ENCODE measurements at places on chromosomes 4 and X.

DNA sequence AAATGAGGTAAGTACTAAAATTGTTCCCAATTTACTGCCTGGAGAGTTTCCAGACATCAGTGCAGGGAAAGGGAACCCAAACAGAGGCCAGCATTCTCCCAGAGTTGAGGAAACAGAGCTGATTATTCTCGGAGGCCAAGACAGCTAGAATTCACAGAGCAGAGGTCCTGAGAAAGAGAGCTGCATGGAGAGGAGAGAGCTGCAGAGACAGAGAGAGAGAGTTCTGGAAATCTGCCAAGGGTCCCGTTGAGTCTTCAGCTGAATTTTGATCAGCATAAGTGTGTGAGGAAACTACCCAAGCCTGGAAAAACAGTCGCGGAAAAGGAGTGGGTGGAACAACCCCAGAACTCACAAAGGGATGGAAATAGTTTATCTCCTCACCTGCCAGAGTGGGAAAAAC, 43.8 kb upstream of the GPR173 start:
- no peak for DNase-seq

DNA sequence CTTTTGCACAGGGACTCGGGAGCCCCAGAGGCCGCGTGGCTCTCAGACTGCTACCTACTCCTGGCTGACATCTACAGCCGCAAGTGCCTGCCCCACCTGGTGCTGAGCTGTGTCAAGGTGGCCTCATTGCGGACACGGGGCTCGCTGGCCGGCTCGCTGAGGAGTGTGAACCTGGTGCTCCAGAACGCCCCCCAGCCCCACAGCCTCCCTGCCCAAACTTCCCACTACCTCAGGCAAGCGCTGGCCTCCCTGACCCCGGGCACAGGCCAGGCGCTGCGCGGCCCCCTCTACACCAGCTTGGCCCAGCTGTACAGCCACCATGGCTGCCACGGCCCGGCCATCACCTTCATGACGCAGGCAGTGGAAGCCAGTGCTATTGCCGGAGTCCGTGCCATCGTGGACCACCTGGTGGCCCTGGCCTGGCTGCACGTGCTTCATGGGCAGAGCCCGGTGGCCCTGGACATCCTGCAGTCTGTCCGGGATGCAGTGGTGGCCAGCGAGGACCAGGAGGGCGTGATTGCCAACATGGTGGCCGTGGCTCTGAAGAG, 28.8 kb downstream of the SH3TC1 start:
- no peak for DNase-seq

DNA sequence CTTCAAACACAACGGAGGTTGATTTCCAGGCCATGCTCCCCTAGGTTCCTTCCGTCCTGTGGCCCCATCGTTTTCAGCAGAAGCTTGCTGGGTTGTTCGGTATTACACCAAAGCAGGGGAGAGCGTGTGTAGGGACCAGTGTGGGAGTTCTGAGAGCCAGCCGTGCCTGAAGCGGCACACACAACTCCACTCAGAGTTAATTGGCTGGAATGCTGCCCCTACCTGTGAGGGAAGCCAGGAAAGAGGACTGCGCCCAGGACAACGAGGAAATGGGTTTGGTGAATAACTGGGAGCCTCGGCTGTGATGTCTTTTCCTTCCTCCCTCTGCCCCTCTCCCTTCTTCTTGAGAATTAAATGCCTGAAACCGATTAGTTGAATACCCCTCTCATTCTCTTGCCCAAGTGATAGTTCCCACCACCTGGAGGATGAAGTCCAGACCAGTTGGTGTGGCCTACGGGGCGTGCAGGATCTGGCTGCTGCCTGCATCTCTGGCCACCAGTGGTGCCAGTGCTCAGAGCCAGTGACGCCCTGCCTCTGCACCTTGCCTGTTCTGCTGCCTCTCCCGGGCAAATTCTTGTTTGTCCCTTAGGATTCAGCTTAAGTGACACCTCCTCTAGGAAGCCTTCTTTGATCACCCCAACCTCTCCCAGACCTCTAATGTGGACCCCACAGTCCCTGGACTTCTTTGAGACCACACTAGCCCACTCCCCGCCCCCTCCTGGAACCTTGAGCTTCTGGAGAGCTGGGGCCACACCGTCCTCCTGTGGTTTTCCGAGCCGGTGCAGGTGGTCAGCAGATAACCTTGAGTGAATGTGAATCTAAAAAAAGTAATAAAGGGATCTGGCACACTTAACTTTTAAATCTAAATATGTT, 33.6 kb downstream of the TBC1D14 start:
- no peak for DNase-seq

DNA sequence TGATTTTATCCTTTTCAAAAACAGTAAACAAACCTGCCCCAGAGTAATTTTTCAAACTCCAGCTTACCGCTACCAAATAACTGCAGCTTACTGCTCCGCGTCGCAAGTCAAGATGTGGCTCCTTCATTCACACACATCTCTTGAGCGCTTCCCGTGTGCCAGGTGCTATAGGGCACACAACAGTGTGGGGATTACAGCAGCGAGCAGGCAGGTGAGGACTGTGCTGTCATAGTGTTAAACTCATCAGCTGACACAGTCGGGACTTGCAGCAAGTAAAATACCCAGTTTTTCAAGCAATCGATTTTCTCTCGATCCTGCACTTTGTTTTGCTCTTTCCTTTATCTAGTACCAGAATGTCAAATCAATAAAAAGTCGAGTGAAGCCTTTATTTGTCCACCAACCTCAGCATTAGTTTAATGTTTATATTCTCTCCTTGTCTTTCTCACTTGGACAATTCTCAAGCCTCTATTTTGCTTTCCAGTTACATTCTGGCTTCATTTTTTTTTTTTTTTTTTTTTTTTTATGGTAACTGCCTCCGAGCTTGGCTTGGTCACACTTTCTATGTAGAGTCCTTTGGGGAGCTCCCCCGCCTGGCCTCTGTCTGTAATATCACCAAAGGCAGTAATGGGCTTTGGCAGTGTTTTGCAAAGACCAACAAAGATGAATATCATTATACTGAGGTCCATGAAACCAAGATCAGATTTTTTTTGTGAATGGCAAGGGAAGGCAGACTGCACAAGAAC, 8.3 kb upstream of the ASB5 start:
- no peak for DNase-seq

- DNase-seq, result no peak
Measured at GRCh38 chr4:4402966-4403365, 16.1 kb downstream of the NSG1 start.

DNA sequence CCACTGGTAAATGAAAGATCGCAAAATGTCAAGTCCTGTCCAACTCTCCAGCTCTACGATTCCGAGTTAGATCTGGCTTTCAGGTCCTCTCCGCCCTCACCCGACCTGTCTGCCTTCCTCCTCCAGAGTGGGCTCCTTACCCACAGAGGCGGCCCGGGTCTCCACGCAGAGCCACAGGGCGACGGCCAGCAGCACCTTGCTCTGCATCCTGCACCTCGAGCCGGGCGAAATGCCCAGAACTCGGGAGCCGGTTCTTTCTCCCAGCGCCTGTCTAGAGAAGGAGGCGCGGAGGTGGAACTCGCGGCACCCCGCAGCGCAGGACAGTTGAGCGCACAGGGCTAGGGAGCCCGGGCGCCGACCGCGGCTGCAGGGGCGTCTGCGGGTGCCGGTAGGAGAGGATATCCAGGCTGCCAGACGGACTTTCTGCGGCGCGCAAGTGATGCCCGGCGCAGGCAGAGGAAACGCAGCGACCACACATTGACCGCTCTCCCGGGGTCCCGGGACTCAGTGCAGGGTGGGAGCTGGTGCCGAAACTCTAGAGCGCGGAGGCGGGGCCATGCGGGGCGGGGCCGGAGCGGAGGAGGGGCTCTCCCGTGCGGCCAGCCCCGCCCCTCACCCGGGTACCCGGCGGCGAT, at the start of gene KDR:
KDR (minus strand) TSS at position 509 of the 635 bp plus-strand sequence; CDS start at position 207, 302 bp downstream.
- no peak for DNase-seq

DNA sequence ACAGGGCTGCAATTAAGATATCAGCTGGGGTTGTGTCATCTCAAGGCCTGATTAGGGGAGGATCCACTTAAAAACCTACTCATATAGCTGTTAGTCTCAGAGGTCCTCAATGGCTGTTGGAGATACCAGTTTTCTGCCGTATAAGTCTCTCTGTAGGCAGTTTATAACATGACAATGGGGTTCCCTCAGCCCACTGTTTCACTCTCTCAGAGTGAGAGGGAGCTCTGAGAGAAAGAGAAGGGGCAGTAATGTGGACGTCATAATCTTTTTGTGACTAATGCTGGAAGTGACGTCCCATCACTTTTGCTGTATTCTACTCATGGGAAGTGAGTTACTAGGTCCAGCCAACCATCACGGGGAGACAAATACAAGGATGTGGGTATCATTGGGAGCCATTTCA, 70.3 kb downstream of the STIM2 start:
- DNase-seq, result no peak

- no peak for DNase-seq
Measured at GRCh38 chr4:87117732-87118075, 102.7 kb downstream of the KLHL8 start.

DNA sequence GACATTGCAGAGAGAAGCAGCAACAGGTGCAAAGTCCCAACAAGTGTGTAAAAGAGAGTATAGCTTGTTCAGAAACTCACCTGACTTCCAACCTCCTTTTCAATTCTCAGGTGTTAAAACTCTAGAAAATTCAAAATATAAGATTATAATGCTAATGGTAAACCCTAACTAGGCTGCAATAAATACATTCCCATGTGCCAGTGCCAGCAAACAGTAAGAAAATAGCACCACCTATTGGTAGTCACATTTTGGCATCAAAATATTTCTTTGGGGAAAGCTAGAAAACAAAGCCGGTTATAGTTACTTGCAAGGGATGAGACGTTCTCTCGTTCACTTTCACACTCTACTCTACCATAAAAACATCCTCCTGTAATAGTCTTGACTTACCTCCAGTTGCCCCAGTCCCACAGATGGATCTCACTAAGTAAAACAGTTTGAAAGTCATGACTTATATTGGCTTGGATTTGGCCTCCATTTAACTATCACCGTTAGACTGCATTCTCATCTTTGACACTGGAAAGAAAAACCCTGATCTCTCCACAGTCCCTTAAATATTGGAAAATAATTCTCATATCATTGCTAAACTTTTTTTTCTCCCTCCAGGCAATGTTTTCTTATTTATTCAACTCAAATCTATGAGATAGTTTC, 9.6 kb downstream of the BMP3 start:
- DNase-seq, result no peak

GRCh38 chr4:70994387-70995099, 1.1 kb downstream of the DCK start:
- DNase-seq, result no peak

- no peak for DNase-seq
Measured at GRCh38 chrX:21865436-21865835, 9.6 kb downstream of the YY2 start.

GRCh38 chr4:139247241-139247640, 32.8 kb downstream of the MGARP start:
- DNase-seq, result no peak

- no peak for DNase-seq
Measured at GRCh38 chrX:93422693-93423092, 250.7 kb downstream of the NAP1L3 start.

- DNase-seq, result no peak
Measured at GRCh38 chrX:12885508-12885907, 18.6 kb downstream of the TLR7 start.

- DNase-seq, result no peak
Measured at GRCh38 chr4:151600432-151600831, 160.4 kb downstream of the GATB start.

- DNase-seq, result no peak
Measured at GRCh38 chr4:81491943-81492342, 20.2 kb upstream of the RASGEF1B start.

GRCh38 chr4:90393215-90393614, 266.0 kb downstream of the CCSER1 start:
- no peak for DNase-seq

DNA sequence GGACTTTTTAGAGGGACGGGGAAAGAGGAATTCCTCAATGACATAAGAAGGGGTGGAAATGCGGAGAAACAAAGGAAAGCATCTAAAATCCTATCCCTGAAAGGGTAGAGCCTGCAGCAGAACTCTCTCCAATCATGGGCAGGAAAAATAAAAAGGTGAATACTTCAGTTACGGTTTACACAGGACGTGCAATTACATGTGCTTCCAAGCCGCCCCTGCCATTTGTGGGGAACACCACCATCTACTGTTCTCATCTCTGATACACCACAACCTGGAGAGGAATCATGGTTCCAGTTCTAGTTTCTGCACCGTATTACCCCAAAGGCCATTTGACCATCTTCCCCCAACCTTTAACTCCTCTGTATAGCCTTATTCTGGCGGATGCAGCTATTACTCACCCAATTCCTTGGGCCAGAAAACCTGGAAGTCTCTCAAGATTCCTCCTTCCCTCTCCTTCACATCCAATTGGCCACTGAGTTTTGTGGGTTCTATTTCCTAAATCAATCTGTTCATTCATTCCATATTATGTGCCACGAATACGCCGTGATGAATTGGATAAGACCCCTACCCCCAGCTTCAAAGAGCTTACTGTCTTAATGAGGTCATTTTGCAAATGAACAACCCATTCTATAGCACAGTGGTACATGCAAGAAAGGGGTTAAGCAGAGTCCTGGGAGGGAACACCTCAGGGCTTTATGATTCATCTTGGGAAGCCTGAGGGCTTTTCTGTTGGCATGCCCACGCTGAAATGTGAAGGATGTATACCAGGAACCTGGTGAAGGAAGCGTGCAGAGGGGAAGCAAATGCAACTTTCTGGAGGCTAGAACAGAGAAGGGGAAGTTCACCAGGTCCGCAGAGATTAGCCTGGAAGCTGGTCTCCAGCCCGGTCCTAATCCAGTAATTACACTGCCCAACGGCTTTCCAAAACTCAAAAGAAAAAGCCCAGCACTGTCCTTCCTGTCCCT, 1.4 kb upstream of the MSL3 start:
- DNase-seq, result no peak

- no peak for DNase-seq
Measured at GRCh38 chrX:134622056-134622812, 36.0 kb downstream of the PLAC1 start.

- DNase-seq, result no peak
Measured at GRCh38 chrX:37746218-37746941, 33.5 kb upstream of the CYBB start.

GRCh38 chrX:107775734-107776511, at the start of gene TSC22D3:
TSS of gene TSC22D3 (minus strand) at chrX:107775787. CDS start at chrX:107775419, 368 bp downstream.
- peak; percentile 14 for DNase-seq

DNA sequence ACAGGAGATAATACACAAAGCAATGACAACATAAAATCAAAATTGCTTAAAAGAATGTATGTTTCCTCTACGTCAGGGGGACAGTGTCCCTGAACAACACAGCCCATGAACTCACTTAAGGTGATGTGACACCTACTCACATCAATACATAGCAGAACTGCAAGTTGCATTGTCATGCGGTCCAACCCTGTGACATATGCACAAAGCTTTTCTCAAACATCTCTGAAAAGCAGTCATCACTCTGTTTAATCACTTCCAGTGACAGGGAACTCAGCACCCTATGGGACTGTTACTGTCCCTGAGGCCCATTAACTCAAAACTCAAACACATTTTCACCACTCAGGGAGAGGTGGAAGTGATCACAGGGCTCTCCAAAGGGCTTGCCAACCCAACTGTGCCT, 2.4 kb downstream of the STX18 start:
- DNase-seq, result no peak

GRCh38 chr4:17477774-17478472, 34.0 kb downstream of the QDPR start:
- no peak for DNase-seq

- no peak for DNase-seq
Measured at GRCh38 chr4:23232987-23233386, 540.2 kb downstream of the GBA3 start.

Data from activated CD8-positive, alpha-beta memory T cell treated with anti-CD3 and anti-CD28 coated beads for 1 hour (primary cell).